ENCODE measurements at places on chromosomes 11 and 22.

DNA sequence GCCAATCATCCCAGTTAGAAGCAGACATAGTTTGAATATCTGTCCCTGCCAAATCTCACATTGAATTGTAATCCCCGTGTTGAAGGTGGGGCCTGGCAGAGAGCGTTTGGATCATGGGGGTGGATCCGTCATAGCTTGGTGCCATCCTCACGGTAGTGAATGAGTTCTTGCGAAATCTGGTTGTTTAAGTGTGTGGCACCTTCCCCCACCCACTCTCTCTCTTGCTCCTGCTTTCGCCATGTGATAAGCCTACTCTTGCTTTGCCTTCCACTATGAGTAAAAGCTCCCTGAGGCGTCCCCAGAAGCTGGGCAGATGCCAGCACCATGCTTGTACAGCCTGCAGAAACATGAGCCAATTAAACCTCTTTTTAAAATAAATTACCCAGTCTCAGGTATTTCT is 5.0 kb upstream of the CCDC81 start:
- DNase-seq, result no peak

DNA sequence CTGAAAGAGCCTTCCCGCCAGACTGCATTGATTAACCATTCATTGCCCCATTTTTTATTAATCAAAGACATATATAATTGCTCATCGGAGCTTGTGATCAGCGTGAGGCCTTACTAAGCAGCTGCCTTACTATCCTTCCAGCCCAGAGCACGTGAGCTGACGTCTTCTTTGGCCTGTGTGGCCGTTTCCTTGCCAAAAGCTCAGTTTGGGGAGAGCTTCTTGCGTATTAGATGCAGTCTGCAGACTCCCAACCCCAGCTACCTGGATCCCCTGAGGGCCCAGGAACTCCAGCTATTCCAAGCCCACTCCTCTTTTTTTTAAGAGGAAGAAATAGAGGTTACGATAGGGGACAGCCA is 784 bp upstream of the SLC43A3 start:
- DNase-seq, result no peak

- peak; percentile 42 for DNase-seq
Measured at GRCh38 chr11:73528483-73529203, 69.3 kb downstream of the FAM168A start.

- peak; percentile 100 for DNase-seq
Measured at GRCh38 chr11:57657194-57658022, at the start of gene CLP1. Gene CLP1 (plus strand): TSS chr11:57657762. CDS start chr11:57659477, 1,715 bp downstream.

DNA sequence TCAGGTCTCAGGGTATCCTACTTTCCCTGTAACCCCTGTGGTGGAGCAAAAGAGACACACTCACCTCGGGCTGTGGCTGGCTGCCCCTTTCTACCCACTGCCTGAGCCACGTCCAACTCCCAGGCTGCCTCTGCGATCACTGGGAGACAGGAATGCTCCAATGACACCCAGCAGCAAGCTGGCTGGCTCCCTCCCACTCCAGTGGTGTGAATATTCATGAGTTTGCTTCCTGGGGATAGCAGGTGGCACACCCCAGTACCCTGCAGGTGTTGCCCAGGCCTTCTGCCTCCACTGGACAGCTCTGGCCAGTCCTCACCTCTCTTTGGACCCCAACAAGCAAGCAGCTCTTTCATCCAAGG is 9.7 kb downstream of the GAL3ST1 start:
- DNase-seq, result peak; percentile 52

DNA sequence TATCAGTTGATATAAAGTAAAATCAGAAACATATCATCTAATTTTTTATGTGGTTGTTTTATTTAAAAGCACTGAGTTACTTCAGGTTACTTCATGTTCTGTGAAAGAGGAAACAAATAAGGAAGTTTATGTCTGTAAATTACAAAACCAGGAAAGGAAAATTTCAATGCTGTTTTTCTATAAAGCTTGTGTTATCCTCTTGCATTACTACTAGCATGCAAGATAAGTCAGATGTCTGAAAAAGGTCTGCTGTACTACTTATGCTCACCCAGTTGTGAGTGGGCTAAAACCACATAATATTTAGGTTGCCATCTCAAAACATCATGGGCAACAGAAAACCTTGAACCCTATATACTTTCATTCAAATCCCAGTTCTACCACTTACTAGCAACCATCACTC is 121.5 kb downstream of the ATG16L2 start:
- DNase-seq, result no peak

DNA sequence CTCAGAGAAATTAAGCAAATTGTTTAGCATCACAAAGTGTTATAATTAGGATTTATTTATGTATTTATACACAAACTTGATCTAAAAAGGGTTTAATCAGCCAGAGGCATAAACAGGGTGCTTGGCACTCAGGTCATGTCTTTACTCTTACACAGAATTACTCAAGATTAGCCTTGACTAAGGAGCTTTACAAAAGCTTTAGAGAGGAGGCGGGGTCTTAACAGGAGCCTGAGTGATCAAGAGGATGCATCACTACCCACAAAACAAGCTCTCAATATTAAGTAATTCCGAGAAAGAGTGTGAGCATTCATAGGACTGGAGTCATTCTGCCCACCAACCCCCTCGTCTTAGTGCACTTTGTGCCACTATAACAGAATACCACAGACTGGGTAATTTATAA is 103.0 kb downstream of the SPATA19 start:
- no peak for DNase-seq

DNA sequence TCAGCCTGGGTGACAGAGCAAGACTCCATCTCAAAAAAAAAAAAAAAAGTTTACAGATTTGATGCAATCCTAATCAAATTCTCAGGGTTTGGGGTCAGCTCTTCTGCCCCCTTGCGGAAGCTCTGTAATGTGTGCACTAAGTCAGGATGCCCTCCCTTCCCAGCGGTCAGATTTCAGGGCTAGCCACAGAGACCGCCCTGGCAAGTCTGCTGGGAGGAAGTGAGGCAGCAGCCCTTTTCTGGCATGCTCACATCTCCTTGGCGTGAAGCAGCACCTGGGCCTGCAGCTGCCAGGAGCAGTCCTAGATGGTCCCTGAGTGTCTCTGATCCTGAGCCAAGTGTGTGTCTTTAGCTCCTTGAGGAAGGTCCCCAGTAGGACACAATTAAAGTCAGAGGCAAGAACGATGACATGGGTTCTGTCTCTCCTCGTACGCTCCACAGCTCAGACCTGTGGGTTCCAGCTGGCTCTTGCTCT is 10.9 kb upstream of the APOBEC3C start:
- peak; percentile 94 for DNase-seq

- no peak for DNase-seq
Measured at GRCh38 chr22:24393012-24393559, 34.3 kb upstream of the ADORA2A start.

- no peak for DNase-seq
Measured at GRCh38 chr11:12754582-12755234, 80.5 kb downstream of the TEAD1 start.

DNA sequence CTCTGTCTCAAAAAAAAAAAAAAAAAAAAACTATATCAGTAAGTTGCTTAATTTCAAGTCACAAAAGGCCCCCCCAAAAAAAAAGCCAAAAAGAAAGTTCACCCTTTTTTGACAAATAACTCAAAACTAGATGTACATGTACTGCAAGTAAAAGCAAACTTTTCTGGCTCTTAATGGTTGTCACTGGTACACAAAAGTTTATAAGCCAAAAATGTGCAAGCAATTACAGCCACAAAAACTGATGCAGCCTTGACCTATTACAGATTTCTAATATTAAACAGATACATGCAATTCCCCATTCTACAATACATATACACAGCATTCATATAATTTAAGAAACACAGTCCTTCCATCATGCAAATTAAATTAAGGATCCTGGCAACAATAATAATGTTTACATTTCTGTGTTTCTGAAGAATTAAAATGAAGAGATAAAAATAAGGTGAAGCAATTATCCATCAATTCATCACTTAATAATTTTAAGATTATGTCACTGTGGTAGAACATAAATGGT is 18.6 kb downstream of the PICALM start:
- no peak for DNase-seq

- no peak for DNase-seq
Measured at GRCh38 chr11:128196235-128196634, 391.1 kb downstream of the ETS1 start.

Data from GM23338 (cell line).